ENCODE measurements at places on chromosomes 2 and 18.
A peak's percentile ranks its signal among the peaks of the same experiment; 100 is the strongest.

DNA sequence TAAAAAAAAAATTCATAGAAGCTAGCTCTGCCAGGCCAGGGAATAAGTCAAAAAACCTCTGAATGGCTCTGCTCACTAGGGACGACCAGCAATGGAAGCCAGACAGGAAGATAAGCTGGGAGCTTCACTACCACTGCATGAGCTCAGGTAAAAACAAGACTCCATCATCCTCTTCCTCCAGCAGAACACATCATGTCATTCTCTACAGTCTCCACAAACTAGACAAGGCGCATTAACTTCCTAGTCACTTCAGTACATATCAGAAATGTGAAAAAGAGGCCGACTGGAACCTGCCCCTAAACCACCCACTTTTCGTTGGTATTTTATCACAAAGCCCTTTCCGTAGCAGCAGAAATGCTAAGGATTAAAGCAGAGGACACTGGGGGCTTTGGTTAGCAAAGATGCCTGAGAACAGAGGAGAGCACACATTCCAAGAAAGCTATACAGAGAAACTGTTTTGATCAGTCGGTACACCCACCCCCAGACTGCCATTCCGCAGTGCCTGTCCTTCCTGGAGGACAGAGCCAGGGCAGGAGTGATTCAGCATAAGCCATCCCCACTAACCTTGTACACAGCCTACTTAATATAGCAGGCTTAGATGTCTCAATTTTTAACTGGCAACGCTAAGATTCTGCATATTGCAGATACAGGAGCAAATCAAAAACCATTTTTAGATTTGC, 53.4 kb downstream of the AAK1 start:
- no peak for DNase-seq
- H3K4me3 ChIP-seq, result no peak overlapping the region
- no peaks in the 10 kb centered on the region for H3K4me1 ChIP-seq
- H3K36me3 ChIP-seq, result no peaks in the 10 kb centered on the region

- H3K4me1 ChIP-seq, result peaks cover 7% of the 10 kb centered on the region
- H3K36me3 ChIP-seq, result peaks cover 17% of the 10 kb centered on the region
Observed at GRCh38 chr2:70992945-70993853, 1.5 kb downstream of the TEX261 start.

DNA sequence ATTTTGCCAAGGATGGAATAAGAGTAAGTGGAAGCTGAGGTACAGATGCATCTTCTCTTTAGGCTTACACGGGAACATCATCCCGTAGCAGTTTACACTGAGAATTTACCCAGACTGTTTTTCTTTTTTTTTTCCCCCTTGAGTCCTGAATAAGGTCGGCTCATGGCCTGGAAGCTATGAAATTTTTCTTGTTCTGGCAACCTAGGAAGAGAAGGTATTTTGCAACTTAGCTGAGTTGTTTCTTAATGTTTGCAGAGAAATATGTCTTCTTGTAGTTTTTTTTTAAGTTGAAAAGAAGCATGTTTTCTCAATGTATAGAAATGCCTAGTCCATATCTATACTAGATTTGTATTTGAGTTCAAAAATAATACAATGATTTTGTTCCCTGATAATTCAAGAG, 712.5 kb downstream of the TDRD15 start:
- H3K36me3 ChIP-seq, result no peaks in the 10 kb centered on the region
- H3K4me3 ChIP-seq, result no peak overlapping the region
- no peak overlapping the region for H3K27ac ChIP-seq
- H3K4me1 ChIP-seq, result no peaks in the 10 kb centered on the region
- H3K27me3 ChIP-seq, result no peaks in the 10 kb centered on the region

DNA sequence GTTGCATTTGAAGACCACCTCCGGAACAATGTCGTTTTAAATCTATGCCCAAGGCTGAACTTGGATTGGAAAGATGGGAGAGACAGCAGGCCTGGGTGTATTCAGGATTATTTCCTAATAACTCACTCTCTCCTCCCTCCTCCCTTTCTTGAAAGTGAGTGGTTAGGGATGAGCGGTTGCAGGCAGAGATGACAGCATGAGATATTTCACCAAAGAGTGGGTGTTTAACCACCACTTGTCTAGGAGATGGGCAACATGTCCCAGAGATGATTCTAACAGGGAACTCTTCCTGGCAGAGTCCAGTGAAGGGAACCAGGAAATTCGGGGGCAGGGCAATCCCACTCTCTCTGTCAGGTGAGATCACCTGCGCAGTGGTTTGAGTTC, 123.2 kb downstream of the KCTD1 start:
- no peak overlapping the region for H3K27ac ChIP-seq
- H3K27me3 ChIP-seq, result no peaks in the 10 kb centered on the region
- DNase-seq, result no peak
- no peaks in the 10 kb centered on the region for H3K36me3 ChIP-seq

DNA sequence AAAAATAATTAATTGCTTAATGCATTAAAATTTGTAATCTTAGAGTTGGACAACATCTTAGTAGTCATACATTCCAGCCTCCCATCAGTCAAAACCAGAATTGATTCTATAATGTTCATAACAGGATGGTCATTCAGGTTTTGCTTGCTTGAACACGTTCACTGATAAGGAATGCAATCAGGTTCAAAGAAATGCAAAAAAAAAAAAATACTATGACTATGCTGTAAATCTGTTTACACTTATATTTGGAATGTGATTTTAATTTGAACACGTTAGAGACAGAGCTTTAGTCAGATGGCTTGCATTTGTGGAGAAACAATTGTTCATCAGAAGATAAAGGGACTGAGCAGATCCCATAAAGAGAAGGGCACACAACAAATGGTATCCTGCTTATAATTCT, 131.3 kb upstream of the UNC80 start:
- peaks cover 2% of the 10 kb centered on the region for H3K36me3 ChIP-seq
- DNase-seq, result no peak
- no peak overlapping the region for H3K27ac ChIP-seq
- H3K27me3 ChIP-seq, result no peaks in the 10 kb centered on the region
- no peak overlapping the region for H3K4me3 ChIP-seq
- H3K4me1 ChIP-seq, result peaks cover 24% of the 10 kb centered on the region

- H3K27ac ChIP-seq, result peak overlapping the region; percentile 90
- peaks cover 45% of the 10 kb centered on the region for H3K4me1 ChIP-seq
- no peak for DNase-seq
- no peak overlapping the region for H3K4me3 ChIP-seq
- no peaks in the 10 kb centered on the region for H3K27me3 ChIP-seq
- no peaks in the 10 kb centered on the region for H3K36me3 ChIP-seq
Observed at GRCh38 chr18:66156946-66157687, 406.3 kb downstream of the CDH7 start.

- H3K4me1 ChIP-seq, result 0 out of 2 replicates have a peak, but pooled peaks cover 7% of the 10 kb centered on the region
- DNase-seq, result no peak
- no peak overlapping the region for H3K27ac ChIP-seq
- no peaks in the 10 kb centered on the region for H3K27me3 ChIP-seq
- peaks cover 57% of the 10 kb centered on the region for H3K36me3 ChIP-seq
Observed at GRCh38 chr2:190664240-190664639, 15.4 kb downstream of the NAB1 start.

DNA sequence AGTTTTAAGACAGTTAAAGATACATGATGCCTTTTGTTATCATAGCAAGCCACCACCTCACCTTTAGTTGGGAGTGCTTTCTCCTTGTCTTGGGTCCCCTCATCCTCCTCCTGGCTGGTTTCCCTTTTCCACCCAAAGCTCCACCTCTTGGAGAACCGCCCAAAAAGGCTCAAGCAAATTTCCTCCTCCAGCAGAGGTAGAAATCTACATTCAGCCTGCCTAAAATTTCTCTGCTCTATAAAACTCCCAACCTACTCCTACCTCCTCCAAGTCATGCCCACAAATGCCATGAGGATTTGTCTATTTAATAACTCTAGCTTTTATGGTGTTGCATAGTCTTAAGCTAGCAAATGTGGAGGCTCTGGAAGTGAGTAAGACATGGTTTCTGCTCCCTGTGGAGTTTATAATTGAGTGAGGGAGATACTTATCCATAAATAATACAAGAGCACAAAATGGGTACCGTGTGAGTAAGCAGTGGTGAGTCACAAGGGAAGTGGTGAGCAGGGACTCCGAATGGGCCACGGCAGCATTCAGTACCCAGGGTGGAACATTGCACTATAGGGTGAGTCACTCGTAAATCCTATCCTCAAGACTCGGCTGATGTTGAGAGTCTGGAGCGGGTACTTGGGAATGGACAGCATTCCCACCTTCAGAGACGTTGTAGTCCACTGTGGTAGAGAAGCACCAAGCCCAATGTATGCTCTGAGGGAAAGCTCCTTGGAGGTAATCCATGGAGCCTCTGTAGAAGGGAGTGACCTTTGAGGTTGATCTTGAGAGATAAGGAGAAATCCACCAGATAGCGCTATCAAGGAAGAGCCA, 146.3 kb downstream of the RTN4 start:
- peaks cover 4% of the 10 kb centered on the region for H3K4me1 ChIP-seq
- no peak overlapping the region for H3K4me3 ChIP-seq
- no peaks in the 10 kb centered on the region for H3K27me3 ChIP-seq
- no peak overlapping the region for H3K27ac ChIP-seq
- peak; percentile 47 for DNase-seq
- H3K36me3 ChIP-seq, result no peaks in the 10 kb centered on the region

- DNase-seq, result no peak
- no peak overlapping the region for H3K4me3 ChIP-seq
- no peaks in the 10 kb centered on the region for H3K36me3 ChIP-seq
- H3K4me1 ChIP-seq, result peaks cover 15% of the 10 kb centered on the region
Observed at GRCh38 chr2:127618551-127619202, 27.3 kb upstream of the GPR17 start.

GRCh38 chr2:216735086-216735485, 39.7 kb upstream of the IGFBP5 start:
- H3K27me3 ChIP-seq, result no peaks in the 10 kb centered on the region
- H3K4me3 ChIP-seq, result no peak overlapping the region
- no peak overlapping the region for H3K27ac ChIP-seq

DNA sequence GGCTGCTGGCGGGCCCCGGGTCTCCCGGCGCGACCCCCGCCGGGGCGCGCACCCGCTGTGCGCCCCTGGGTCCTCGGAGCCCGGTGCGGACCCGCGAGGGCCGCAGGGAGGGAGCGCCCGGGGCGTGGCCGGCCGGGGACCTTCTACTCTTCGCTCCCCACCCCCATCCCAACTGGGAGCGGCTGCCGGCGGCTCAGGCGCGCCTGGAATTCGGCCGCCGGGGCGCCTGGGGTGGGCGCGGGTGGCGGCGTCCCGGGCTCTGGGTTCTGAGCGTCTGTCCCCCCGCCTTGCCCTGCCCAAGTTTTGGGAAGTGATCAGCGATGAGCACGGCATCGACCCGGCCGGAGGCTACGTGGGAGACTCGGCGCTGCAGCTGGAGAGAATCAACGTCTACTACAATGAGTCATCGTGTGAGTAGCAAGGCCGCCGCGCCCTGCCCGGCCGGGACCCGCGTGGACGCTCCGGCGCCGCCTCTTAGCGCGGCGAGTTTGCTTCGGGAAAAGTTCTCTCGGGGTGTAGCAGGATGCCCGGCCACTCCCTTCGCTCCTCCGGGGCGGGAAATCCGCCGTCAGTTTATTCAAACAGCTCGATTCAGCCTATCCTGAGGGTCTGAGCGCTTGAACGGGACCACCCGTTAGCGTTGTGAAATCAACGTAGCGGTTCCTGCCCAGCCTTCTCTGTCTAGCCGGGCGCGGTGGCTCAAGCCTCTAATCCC, 502 bp downstream of the TUBB6 start:
- no peaks in the 10 kb centered on the region for H3K27me3 ChIP-seq
- peaks cover 31% of the 10 kb centered on the region for H3K36me3 ChIP-seq
- peak; percentile 66 for DNase-seq
- peak overlapping the region; percentile 75 for H3K4me3 ChIP-seq
- H3K27ac ChIP-seq, result peak overlapping the region; percentile 67

DNA sequence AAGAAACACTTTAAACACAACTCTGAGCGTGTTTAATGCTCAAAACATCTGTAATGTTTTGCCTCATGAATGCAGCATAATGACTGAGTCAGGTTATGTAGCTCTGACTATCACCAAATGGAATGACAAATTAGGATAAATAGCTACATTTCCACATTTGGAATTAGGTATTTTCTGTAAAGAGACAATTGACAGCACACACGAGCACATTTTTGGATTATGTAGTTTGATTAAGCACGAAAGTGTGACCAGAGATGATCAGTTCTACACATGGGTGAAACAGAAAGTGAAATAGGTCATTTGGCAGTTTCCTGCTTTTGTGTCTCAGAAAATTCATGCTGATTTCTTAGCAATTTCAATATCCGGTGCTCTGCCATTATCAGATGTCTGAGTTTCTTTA, 29.0 kb downstream of the LPIN1 start:
- peaks cover 20% of the 10 kb centered on the region for H3K36me3 ChIP-seq
- no peaks in the 10 kb centered on the region for H3K27me3 ChIP-seq
- no peak for DNase-seq
- no peak overlapping the region for H3K4me3 ChIP-seq

DNA sequence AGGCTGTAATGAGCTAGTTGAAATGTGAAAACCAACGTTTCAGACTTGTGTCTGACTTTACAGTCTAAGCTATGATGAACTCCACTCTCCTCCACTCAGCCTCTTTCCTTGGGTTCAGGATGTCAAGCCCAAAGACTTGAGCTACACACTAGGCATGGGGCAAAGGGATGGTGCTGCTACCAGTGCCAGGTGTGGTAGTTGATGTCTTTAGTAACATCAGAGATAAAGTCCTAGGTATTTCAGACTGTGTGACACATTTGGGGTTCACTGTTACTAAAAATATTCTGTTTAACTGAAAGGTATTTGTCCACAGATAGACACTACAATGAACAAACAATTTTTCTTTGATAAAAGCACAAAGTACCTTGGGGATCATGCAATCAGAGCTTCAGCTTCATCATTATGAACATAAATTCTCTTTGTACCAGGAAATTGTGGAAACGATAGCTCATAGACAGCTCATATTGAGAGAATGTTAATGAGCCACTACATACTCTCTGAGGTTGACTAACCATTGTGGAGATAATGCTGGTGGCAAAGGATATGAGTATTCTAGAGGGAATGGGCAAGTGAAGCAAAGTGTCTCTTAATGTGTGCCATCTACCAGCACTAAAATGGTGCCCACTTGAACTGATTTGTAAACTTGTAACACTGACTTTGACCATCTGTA, 253.7 kb upstream of the THUMPD2 start:
- H3K36me3 ChIP-seq, result no peaks in the 10 kb centered on the region
- H3K27ac ChIP-seq, result no peak overlapping the region

DNA sequence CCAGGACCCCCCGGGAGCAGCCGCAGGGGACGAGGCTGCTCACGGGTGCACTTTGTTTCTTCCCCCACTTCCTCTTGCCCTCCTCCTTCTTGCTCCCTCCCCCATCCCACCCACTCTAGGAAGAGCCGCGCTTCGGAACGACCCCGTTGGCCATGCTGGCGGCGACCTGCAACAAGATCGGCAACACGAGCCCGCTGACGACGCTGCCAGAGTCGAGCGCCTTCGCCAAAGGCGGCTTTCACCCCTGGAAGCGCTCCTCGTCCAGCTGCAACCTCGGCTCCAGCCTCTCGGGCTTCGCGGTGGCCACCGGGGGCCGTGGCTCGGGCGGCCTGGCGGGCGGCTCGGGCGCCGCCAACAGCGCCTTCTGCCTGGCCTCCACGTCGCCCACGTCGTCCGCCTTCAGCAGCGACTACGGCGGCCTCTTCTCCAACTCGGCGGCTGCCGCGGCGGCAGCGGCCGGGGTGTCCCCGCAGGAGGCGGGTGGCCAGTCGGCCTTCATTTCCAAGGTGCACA, 1.3 kb downstream of the SP9 start:
- no peaks in the 10 kb centered on the region for H3K4me1 ChIP-seq
- peak overlapping the region; percentile 43 for H3K27ac ChIP-seq
- peak; percentile 58 for DNase-seq
- H3K36me3 ChIP-seq, result peaks cover 2% of the 10 kb centered on the region
- H3K27me3 ChIP-seq, result no peaks in the 10 kb centered on the region
- H3K4me3 ChIP-seq, result peak overlapping the region; percentile 72

- no peak overlapping the region for H3K4me3 ChIP-seq
- peaks cover 41% of the 10 kb centered on the region for H3K36me3 ChIP-seq
Observed at GRCh38 chr18:35303610-35304009, 13.6 kb upstream of the ZSCAN30 start.
